ENCODE measurements at places on chromosomes 4 and X. TPM values are rescaled to one million over a fixed set of nuclear protein-coding genes. Genes with fewer than 3 reads are reported as not detected.

The CDKN2AIP gene
- 8.5 TPM for total RNA-seq

The FAM13A gene
- 12.0 TPM for total RNA-seq

The RHOXF2B gene
- not detected for total RNA-seq

The RAB9B gene
- 2.4 TPM for total RNA-seq

The STATH gene
- not detected for total RNA-seq

The SPANXN3 gene
- not detected for total RNA-seq

The GLOD5 gene
- total RNA-seq, result not detected

The DCAF12L1 gene
- total RNA-seq, result not detected

The ATOH1 gene
- not detected for total RNA-seq

The SSX4 gene
- total RNA-seq, result not detected

The RASSF6 gene
- not detected for total RNA-seq

The FREM3 gene
- total RNA-seq, result not detected

The TNMD gene
- total RNA-seq, result not detected

The UGT2B11 gene
- total RNA-seq, result not detected

The ESX1 gene
- not detected for total RNA-seq

The NR0B1 gene
- total RNA-seq, result not detected

The GIMD1 gene
- not detected for total RNA-seq

The SSX1 gene
- not detected for total RNA-seq

The SOWAHB gene
- total RNA-seq, result not detected

The FAM47E gene
- total RNA-seq, result not detected

The GRID2 gene
- not detected for total RNA-seq

The WNK3 gene
- 1.4 TPM for total RNA-seq

The APBB2 gene
- 97.1 TPM for total RNA-seq

The DGAT2L6 gene
- total RNA-seq, result not detected

The DUSP9 gene
- total RNA-seq, result not detected

The IGBP1 gene
- total RNA-seq, result 51.5 TPM

The CT45A10 gene
- total RNA-seq, result not detected

The SORBS2 gene
- 27.4 TPM for total RNA-seq

The IL9R gene
- not detected for total RNA-seq

The ZNF711 gene
- 0.36 TPM for total RNA-seq

The NDST3 gene
- total RNA-seq, result not detected

The MCF2 gene
- total RNA-seq, result not detected

The LPAR4 gene
- not detected for total RNA-seq

The CYTL1 gene
- not detected for total RNA-seq

The PDK3 gene
- 12.1 TPM for total RNA-seq

The SLC39A8 gene
- 23.0 TPM for total RNA-seq

The RASL11B gene
- not detected for total RNA-seq

The SLITRK4 gene
- 5.2 TPM for total RNA-seq

The CYLC1 gene
- not detected for total RNA-seq
